ENCODE measurements at places on chromosomes 5 and 9. TPM values are rescaled to one million over a fixed set of nuclear protein-coding genes. Genes with fewer than 3 reads are reported as not detected.

GRCh38 chr5:8340261-8340660 lies 471.3 kb downstream of the MTRR start:
- no peak for DNase-seq

DNA sequence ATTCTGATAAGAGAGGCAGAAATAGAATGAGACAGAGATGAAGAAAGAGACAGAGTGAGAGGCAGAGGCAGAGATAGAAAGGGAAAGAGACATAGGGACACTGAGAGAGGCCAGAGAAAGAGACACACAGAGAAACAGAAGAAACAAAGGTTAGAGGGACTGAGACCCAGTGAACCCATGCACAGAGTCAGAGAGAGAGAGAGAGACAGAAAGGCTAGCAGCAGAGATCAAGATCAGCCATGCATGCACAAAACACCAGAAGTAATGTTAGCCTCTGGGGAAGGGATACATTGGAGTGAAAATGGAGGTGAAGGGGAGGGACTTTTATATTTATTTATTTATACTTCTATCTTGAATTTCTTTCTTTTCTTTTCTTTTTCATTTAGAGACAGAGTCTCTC lies 14.1 kb upstream of the SPARC start:
- DNase-seq = no peak

- DNase-seq = no peak
Measured at GRCh38 chr9:2029666-2030170, 14.6 kb downstream of the SMARCA2 start.

DNA sequence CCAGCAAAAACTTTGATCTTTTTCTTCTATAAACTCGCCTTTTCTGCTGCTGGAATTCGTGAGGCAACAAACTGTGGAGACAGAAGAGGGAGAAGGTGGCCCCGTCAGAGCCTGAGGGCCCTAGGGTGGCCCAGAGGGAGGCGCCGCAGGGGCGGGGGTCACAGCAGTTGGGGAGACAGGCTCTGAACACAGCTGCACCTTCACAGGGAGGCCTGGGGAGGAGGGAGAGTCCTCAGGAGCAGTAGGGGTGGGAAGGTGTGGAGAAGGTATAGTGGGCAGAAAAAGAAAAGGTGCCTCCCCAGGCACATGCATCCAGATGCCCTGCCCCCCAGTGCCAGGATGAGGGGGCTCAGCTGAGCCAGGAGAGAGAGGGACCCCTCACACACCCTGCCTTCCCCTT lies 15.1 kb downstream of the PHF19 start:
- no peak for DNase-seq

DNA sequence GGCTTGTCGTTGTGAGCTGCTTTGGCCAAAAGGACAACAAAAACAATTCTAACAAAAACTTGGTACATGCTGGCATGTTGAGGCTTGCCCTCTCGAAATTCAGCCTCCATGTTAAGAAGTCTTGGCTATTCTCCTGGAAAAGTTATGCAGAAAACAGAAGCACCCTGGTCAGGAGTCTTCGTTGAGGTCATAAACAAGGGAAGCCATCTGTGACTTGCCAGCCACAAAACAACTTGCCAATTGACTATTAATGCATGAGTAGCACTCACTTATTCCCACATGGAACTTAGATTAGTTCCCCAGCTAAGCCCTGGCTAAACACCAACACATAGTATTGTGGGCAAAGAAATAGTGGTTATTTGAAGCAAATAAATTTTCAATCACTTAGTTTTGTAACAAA lies 521.0 kb upstream of the CHD1 start:
- no peak for DNase-seq

GRCh38 chr9:38251036-38251860 lies 141.3 kb upstream of the ALDH1B1 start:
- no peak for DNase-seq

DNA sequence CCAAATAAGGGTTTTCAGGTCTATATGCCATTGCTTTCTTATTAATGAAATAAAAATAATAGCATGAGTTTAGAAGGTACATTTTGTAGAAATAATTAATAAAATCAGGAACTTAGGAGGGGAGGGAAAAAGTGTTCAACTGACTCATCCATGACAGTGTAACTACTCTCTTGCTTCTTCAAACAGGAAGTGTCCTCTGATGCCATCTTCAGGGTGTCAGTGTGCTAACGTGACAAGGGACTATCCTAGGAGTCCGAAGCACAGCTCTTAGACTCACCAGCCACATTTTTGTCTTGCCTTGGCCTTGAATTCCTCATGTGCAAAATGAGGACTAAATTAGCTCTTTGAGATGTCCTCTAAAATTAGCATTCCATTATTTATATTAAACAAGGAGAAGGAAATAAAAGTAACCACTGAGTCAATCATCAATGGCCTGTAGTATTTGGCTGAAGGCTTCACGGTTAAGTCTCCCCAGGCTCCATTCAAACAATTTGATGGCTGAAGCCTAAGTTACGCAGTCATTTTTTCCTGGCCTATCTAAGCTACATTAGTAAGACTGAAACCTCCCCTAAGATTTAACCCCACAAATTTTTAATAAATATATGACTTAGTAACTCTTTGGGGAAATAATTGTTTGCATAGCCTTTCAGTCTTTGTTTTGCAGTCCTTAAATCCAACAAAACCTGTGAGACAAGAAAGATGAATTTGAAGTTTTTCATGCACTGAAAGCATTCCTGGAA lies 151.1 kb downstream of the ARL15 start:
- no peak for DNase-seq

- no peak for DNase-seq
Measured at GRCh38 chr5:171477101-171477500, 57.7 kb downstream of the FGF18 start.

DNA sequence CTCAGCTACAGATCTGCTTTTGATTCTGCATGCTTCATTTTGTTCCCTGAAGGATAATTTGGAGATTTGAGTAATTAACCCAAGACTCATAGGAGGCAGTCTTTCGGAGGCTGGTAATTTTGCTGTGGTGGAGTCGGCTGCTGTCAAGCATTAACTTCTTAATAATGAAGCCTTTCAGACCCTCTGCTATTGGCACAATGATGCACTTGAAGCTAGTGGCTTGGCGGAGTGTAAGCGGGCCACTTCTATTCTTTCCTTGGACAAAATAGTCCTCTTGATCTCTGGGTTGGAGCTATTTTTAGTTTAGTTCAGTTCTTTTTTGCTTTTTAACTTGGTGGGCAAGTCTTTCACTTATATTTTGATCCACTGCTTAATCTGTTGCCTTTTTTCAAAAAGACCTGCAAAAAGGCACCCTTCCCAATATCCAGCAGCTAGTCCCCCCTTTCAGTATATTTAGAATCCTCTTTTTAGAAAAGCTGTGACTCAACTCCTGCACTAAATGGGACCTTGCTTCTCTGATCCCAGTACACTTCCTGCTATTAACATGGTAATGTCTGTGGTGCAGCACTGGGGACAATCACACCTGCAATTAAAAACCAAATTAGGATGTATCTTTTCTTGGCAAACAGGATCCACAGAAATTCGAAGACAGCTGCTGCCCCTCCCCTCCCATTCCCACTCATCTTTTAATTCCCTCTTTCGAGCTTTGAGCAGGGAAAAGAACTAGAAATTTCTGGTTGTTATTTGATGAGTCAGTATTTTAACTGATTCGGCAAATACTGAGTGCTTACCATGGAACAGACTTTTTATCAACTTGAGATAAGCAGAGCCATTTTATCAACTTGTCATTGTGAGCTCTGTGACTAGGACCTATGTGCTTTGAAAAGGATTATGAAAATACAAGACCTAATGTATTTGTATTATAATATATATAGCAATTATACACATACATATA lies 169.4 kb upstream of the ANKRD55 start:
- peak; percentile 44 for DNase-seq

DNA sequence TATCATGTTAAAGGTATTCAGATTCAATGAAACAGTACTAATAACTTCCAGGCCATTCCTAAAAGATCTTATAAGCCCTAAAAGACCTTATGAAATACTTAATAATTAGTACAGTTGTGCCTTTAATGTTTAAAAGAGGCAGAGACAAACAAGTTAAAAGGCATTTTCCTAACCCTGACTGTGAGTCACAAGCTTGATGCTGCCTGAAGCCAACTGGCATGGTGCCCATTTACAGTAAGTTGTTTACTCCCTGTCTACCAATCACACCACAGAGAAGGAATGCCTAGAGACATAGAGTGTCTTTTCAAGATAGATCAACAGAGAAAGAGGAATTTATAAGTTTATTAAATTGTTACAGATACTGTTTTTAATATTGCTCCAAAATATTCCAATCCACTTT lies 47.8 kb downstream of the NR3C1 start:
- DNase-seq = peak; percentile 93

The IL3 gene
- not detected for total RNA-seq

The SLC25A48 gene
- 0.37 TPM for total RNA-seq

The LRRC70 gene
- 7.7 TPM for total RNA-seq
